Trophoblast cell (in vitro differentiated cells and primary cell): ENCODE measurements at places on chromosomes 1 and 21.

DNA sequence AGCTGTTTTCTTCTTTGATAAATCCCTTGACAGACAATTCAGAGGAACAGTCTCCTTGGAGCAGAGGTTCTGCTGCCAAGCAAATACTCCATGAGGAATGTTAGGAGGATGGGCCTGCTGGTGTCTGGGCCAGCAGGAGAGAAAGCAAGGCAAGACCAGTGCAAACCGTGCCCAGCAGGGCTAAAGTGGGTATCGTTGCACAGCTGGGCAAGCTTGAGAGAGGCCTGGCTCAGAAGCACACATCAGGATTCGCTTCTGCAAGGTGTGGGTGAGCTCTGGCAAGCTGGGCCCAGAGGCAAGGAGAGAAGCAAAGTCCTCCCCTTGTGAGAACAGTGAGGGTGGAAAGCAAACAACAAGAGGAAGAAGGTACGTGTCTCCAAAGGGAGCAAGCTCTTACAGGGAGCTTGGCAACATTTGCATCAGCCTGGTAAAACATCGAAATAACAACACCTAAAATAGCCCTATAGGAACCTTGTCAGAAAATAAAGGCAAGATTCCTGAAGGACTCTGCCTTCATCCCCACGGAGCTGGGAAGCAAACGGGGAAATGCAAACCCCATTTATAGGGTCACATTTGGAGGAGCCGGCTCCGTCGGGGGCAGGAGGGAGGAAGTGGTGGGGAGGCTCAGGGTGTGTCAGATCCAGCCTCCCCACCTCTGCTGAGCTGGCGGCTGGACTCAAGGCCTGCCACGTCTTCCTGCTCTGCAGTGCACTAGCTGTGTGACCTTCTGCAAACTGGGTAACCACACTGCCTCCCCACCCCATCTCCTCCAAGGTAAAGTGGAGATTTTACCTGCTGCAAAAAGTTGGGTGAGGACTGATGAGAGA lies 62.3 kb upstream of the HIVEP3 start:
- no peak for DNase-seq

- DNase-seq: no peak
Observed at GRCh38 chr1:231660198-231660597, 33.6 kb downstream of the DISC1 start.

- no peak for DNase-seq
Observed at GRCh38 chr1:26032656-26033357, 11.2 kb downstream of the EXTL1 start.

DNA sequence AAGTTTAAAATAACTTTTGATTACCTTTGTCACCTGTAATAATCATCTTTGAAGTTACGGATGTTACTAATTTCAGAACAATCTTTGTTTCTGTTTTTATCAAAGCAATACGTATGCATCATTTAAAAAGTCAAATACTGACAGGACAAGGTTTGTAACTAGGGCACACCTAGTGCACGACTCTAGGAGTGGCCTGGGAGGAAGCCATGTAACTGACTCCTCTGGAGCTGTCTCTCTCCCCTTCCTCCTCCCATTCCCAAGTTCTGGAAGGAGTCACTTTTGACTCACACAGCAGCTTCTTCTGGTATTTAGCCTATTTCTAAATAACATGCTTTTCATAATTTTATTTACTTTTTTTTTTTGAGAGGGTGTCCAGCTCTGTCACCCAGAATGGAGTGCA lies 11.8 kb upstream of the RAP1GAP start:
- DNase-seq: peak; percentile 14

DNA sequence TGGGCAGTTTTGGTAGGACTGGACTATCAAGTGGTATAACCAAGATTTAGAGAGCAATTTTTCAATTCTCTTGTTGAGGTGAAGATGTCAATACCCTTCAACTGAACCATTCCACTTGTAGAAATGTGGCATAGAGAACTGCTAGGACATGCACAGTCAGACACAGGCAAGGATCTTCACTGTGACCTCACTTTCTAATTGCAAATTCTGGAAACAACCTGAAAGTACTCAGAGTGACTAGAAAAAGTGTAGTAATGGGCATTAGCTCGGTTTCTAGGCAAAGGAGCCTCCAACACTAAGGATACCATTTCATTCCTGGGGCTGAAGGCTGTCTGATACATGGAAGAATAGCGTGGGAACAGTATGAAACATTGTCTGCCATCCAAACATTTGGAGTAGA lies 433.0 kb upstream of the RUNX1 start:
- no peak for DNase-seq

DNA sequence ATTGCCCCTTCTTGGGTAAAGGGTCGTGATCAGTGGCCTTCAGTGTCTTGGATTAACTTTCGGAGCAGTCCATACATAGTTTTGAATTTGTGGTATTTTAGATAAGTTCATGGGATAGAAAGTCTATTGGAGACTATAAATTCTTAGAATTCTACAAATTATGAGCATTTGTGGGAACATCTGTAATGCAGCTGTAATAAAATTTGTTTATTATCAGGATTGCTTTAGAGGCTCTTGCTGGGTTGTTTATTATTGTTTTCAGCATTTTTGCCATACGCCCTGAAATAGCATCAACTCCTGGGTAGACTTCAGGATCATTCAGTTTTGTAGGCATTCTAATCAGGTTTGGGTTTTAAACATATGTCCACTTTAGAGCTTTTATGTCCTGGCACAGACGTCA lies 16.1 kb downstream of the LAMC1 start:
- DNase-seq: no peak

- DNase-seq: no peak
Observed at GRCh38 chr21:32256873-32257620, 21.8 kb downstream of the MIS18A start.

GRCh38 chr1:34354367-34354766 lies 177.7 kb downstream of the C1orf94 start:
- no peak for DNase-seq

DNA sequence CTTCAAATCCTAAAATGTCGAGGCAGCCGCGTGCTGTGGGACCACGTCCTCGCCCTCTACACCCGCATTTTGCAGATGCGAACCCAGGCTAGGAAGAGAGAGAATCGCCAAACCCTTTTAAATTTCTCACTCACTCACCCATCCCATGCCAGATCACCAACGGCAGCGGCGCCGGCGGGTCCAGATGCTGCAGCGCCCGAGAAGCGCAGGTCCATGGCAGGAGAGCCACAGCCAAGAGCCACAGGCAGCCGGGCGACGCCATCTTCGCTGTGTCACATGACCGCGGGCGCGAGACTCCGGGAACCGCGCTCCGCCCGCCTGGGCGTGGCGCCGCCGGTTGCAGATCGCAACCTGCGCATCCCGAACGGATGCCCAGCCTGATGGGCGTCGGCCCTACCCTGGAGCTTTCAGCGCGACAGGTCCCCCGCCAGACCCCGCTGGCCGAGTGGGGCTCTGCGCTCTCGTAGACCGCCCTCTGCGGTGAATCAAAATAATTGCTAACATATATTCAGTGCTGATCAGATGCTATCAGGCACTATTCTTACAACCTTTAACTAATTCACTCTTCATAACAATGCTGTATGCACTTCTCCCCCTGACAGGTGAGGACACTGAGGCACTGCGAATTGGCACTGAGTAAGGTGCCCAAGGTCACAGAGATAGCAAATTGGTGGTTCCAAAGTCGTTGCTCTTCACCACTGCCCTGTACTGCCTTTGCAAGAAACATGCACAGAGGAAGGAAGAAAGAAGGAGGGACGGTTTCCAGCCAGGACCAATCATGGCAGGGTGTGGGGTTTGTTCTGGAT lies at the start of gene PPT1:
Gene PPT1, minus strand, starts transcription at position 276 of the 806 bp plus-strand sequence. Its CDS starts 14 bp downstream, at position 262.
- DNase-seq: peak; percentile 76

GRCh38 chr1:147820761-147821297 lies 60.4 kb upstream of the GJA5 start:
- DNase-seq: peak; percentile 96

GRCh38 chr21:33915368-33916199 lies at the start of gene ATP5PO:
Gene ATP5PO (minus strand): TSS chr21:33915804. CDS start chr21:33915763, 41 bp downstream.
- DNase-seq: peak; percentile 99

GRCh38 chr1:9181990-9182783 lies 52.4 kb upstream of the H6PD start:
- DNase-seq: no peak

GRCh38 chr1:38293567-38293966 lies 247.0 kb upstream of the POU3F1 start:
- peak; percentile 17 for DNase-seq

- DNase-seq: no peak
Observed at GRCh38 chr1:116990612-116991151, 10.9 kb upstream of the CD101 start.

DNA sequence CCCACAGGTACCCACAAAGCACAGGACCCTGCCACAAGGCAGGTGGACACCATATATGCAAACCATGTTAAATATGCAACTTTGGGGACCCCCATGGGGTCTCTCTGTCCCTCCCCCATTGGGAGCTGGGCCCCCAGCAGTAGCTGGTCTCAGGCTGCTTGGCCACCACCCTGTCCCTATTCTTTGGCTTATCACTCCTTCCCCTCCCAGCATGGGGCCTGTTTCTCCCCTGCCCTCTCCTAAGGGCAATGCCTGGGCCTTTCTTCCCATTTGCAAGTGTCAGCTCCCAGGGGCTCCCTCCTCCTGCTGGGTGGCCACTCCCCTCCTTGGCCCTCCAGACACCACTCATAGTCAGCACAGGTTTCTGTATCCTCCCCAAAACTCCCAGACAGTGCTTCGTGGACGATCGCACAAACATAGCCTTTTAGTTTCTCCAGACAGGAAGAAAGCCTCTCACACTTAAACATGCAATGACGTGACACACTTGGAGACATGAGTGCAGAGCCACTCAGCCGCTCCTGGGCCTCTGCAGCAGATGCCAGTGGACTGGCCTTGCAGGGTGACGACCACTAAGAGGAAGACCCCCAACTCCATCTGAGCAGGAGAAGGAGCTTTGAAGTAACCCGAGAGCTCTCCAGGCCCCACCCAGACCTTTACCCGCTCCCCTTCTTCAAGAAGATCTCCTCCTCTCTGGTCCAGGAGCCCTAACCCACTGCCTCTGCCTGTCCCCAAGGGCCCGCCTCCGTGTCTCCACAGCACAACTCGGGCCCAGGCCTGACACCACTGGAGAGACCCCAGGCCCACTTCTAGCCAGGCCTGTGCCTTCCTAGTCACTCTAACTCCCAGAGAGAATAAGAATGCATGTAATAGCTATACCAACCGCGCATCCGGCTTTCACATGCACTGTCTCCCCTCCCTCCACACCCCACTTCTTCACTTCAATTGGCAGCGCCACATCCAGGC lies 22.9 kb downstream of the CITED4 start:
- DNase-seq: no peak

GRCh38 chr1:102799496-102799895 lies 308.8 kb downstream of the COL11A1 start:
- DNase-seq: no peak

DNA sequence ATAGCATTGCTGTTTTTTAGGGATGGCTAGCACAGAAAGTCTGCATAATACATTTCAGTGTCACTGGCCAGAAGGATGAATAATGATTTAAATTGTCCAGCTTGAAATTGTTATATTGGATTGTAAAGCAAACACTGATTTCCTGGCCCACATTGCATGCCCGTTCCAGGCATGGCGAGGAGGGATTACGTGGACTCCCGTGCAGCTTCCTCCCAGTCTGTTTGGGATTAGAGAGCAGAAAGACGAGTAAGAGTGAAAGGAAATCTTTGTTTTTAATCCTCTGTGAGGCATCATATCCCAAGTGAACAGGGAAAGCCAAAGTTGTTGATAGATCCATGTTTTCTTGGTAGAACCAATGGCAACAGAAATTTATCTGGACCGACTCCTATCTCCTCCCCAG lies 8.4 kb downstream of the TRIM58 start:
- no peak for DNase-seq

- DNase-seq: no peak
Observed at GRCh38 chr1:172146141-172146850, 274.2 kb upstream of the C1orf105 start.

DNA sequence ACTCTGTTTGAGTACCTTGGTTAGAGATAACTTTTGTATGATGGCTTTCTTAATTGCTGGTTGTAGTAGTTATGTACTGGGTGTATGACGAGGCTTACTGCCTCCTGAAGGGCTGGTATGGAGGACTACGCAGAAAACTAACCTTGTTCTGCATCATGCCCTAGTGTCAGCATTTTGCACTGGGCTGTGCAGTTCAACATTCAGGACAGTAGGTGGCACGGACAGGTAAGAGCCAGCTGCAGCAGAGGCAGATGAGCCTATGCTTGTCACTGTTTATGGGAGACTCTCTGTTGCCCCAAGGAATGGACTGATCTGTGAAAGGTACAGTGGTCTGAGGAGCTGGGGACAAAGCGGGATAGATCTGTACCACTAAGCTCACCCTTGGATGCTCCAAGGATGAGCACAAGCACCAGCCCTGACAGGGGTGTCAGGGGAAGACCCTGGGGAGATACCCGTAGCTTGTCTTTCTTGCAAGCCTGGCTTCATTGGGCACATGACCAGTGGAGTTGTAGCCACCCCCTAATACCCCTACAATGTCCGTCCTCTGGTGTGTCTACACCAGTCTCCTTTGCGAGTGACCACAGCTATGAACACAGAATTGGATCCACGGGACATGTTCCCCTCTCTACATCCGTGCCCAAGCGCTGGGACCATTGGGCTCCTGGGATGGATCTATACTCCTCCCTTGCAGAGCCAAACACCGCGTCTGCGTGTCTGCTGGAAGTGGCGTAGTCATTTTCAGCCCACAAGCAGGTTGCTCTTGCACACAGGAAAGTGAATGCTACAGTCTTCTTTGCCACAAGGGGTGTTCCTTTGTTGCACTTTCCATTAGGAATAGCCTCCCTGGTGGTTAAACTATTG lies 51.1 kb upstream of the CFHR3 start:
- DNase-seq: peak; percentile 82

- DNase-seq: no peak
Observed at GRCh38 chr1:51842261-51842660, 36.3 kb downstream of the NRDC start.

DNA sequence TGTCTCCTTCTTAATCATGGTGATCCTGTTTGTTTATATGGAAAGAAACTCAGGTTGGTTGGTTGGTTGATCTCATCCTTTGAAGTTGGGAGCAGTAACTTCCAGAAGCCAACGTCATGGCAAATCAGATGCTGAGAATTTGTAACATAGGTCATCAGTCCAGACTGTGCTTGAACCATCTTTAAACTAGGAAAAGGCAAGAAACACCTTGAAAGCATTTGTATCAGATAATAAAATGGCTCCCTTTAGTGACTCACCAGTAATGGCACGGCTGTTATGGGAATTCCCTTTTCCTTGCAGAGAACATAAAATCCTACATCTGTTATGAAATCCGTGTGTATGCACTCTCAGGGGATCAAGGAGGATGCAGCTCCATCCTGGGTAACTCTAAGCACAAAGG lies 58.1 kb downstream of the SERBP1 start:
- DNase-seq: peak; percentile 97

DNA sequence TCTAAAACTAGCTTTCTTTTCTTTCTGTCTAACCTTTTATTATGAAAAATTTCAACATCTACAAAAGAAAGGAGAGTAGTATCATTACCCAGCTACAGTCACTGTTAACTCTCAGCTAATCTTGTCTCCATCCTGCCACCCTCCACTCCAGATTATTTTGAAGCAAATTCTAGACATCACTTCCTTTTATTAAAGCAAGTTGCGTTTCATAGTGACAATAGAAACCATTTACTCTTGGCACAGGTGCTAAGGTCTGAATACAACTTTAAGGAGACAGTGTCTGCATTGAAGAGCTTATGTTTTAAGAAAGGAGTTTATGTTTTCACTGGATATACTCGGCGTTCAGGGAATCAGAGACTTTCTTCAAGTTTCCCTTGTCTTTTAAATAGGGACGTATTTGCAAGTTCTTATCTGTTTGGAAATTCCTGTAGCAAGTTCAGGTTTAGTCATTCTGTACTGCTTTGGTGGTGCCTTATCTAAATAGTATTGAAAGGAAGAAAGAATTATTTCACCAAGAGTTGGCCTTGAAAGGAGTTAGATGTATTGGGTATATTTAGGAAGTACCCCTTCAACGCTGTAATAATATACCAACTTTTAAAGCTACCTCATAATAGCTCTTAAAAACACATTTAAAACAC lies 42.7 kb downstream of the ITSN1 start:
- peak; percentile 42 for DNase-seq
